Stimulated activated CD4-positive, alpha-beta T cell treated with anti-CD3 and anti-CD28 coated beads, Interleukin-2, amount 100 ng/mL, for 24 hours (primary cell): ENCODE measurements at places on chromosomes 3 and 15.

- DNase-seq: no peak
Observed at GRCh38 chr3:100189444-100189964, 71.3 kb upstream of the TBC1D23 start.

DNA sequence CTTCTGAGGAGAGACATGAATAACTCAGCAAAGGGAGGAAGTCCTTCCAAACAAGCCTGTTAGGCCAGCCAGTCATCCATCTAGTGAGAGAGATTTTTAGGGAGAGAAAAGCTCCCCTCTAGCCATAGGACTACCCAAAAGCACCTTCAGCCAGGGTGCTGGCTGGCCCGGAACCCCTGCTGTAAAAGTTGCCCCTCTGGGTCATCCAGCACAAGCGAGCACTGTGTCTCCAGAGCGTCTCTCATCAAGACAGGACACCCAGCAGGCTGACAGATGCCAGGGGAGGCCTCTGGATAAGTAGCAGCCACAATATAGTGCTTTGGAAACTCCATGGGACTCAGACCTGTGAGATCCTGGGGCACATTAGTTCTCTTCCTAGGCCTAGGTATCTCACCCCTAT, 24.5 kb downstream of the ANXA2 start:
- no peak for DNase-seq

DNA sequence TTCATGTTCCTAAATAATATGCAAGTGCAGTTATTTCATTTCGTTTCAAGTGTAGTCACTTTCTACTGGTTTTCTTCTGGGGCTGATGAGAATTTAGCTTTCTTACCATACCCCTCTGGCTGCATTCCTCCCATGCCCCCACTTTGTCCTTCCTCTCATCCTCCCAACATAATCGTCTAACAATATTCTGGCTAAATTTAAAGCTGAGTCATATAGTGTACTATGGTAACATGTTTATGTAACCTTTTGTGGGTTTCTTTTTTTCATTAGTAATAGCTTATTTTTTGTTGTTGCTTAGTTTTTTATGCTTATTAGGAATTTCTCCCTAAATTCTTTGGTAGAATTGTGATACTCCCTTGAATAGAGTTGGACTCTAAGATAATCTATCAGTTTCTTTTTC, 30.5 kb downstream of the DUT start:
- DNase-seq: no peak

DNA sequence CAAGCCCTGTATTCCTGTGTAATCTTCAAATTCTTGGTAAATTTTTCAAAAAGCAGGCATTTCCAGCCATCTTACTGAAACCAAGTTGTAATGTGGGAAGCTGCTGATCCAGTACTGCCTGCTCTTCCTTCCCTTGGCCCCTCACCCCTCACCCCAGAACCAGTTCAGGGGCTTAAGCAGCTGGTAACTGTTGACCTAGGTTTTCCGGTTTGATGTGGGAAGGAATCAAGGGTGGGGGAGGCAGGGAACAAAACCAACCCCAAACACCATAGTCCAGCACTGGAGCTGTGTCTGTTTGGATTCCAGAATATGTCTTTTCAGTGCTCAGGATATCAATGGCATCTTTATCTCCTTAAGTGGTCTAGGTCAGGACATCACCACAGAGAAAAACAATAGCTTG, 26.7 kb downstream of the SNX1 start:
- no peak for DNase-seq

- DNase-seq: no peak
Observed at GRCh38 chr3:73796382-73796781, 171.6 kb upstream of the PDZRN3 start.

- DNase-seq: no peak
Observed at GRCh38 chr3:142120707-142121106, 28.6 kb downstream of the TFDP2 start.

- DNase-seq: no peak
Observed at GRCh38 chr3:30680789-30681648, 74.6 kb downstream of the TGFBR2 start.

- DNase-seq: no peak
Observed at GRCh38 chr3:70137366-70137765, 137.8 kb downstream of the SAMMSON start.

- DNase-seq: no peak
Observed at GRCh38 chr15:41698779-41699178, 38.6 kb downstream of the MGA start.

- no peak for DNase-seq
Observed at GRCh38 chr3:72830452-72831223, 17.6 kb downstream of the SHQ1 start.

DNA sequence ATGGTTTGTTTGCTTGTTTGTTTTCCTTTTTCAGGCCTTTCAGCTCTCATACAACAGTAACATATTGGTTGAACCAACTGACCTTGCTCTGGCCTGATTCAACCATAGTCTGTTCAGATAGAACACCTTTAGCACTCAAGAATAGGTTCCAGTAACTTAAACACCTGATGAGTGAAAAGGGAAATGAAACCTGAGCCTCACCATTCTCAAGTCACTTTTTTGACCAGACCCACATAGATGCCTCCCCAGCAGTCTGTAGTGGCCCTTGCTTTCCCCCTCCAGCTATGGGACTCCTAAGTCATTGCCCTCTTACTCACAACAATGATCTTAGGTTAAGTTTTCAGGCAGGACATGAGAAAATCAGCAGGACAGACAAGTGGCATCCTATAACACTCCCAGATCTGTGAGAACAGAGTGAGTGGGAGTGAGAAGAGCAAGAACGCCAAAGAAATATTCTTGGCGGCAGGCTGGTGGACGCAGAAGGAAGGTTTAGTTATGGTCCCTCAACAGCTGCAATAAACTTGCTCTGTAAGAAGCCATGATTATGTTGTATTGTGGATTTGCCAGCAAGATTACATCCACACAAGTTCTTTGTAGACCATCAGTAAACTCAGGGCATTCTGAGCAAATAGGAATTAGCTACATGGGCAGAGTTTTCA, 367.5 kb downstream of the MECOM start:
- no peak for DNase-seq

DNA sequence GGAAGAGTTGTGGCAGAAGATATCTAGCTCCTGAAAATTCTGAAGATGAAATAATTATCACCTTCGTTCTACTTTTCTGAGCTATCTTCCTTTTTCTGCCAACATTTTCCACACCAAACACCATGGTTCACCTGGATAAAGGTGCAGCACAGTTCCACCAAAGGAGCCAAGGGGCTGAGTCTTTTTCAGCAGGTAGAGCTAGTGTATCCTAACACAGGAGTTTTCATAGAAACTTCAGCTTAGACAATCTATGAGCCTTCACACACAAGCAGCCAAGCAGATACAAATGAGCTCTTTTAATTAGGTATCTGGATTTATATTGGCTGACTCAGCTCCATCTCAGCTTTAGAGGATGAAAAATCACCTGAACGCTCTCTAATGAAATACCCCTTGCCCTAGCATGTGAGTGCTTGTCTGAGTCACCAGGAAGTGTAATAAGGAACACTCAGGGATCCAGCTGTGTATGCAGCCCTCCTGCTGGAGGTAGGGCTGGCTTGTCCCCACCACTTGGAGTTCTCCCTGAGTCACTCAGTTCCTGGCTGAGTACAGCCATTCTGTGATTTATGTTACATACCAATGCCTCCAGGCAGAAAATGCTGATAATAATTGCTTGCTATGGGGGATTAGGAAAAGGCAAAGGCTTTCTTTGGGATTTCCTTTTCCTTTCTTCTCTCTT, 385.7 kb downstream of the LSAMP start:
- no peak for DNase-seq

DNA sequence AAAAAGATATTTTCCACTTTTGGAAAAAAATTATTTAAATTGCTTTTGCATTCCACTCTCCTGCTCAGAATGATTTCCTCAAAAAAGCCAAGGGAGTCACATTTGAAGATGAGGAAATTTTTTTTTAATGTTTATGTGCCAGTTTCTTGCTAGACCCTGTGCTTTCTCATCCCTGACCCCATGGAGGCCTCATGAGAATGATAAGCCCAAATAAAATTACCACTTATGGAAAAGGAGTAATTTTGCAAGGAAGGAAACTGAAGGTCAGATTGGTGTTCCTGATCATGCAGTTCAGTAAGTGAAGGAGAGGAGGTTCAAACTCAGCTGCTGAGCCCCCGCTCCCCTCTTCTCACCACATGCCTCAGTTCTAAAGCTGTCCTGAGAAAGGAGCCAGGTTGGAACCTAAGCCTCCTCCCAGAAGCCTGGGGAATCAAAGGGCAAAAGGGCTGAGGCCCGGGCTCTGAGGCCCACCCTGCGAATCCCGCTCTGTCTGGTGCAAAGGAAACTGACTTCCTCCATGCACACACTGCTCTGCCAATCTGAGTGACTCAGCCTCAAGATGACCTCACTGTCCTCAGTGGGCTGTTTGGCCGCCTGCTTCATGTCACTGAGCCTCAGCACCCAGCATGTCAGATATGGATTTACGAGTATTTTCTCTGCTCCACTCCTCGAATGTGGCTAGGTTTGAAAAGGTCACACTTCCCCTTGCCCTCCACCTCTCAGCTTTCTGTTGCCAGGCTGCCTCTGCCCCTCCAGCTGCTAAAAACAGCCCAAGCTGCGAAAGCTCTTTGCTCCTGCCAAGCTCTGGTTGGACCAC, 56.9 kb upstream of the FLNB start:
- no peak for DNase-seq
